ENCODE measurements at places on chromosomes 3 and 15.

GRCh38 chr3:162368417-162368816 lies 871.8 kb downstream of the OTOL1 start:
- DNase-seq = no peak

- DNase-seq = no peak
Observed at GRCh38 chr3:193451902-193452301, 73.3 kb upstream of the ATP13A5 start.

DNA sequence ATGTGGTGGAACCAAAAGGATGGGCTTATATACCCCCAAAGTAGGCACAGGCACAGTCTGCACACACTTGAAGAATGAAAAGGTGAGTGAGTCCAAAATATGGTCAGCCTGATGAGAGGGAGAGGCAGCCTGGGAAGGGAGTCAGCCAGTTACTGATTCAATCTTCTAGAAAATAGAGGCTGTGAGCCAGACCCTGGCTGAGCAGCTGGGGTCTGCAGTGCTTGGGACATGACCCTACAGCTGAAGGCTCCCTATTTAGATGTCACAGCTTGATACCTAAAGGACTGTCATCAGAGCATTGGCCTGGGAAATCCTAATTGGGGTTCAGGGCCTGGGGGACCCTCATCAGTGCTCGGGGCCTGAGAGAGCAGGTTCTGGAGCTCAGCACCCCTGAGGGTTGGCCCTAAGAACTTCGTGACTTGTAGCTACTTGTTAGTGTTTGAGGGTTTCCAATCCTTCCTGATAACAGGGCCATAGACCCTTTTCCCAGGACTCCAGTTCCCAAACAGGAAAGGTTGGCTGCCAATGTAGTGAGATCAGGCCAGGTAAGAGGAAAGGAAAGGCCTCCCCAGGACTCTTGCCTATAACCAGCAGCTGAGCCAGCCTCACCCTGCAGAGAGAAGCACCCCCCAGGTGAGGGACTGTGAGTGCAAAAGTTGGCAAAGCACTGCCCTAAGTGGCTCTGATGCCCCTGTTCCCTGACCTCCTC lies 54.7 kb upstream of the SLCO2A1 start:
- no peak for DNase-seq

- DNase-seq = no peak
Observed at GRCh38 chr3:123935830-123936229, 25.2 kb downstream of the CCDC14 start.

Data from transverse colon (tissue), 4 donors.